H1 (cell line): ENCODE measurements at places on chromosomes 3 and 15.
A peak's percentile ranks its signal among the peaks of the same experiment; 100 is the strongest.

DNA sequence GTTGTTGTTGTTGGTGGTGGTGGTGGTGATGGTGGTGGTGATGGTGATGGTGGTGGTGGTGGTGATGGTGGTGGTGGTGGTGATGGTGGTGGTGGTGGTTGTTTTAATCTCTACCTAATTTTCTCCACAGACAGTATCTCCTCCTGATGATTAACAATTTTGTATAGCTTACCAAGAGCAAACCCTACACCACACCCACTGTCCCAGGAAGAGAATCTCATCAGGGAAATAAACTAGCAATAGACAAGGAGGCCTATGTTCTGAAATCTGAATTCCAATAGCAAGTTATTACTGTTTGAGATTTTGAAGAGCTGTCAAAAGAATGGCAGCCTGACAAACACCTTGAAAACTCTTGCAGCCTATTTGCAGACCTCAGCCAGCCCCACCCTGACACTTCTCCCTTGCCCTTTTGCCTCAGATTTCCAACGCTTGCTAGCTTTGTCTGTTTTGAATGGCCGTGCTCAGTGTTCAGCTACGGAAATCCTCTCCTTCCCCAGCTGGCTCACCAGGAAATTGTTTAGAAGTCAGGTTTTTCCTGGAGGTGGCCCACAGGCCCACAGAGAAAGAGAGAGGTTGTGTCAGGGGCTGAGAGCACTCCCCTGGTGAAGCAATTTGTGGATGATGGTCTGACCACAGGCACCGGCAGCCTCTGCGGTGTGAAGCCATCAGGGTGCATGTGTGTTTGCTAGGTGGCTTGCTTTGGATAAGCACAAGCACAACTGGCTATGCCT is 101.6 kb downstream of the MAGI1 start:
- H3K27ac ChIP-seq: 0 out of 2 replicates have a peak overlapping the region, but pooled peaks have one; percentile 26
- H3K36me3 ChIP-seq: no peaks in the 10 kb centered on the region
- H3K4me3 ChIP-seq: no peak overlapping the region

GRCh38 chr3:135694142-135694541 is 271.4 kb upstream of the PPP2R3A start:
- H3K27me3 ChIP-seq: no peaks in the 10 kb centered on the region
- no peaks in the 10 kb centered on the region for H3K36me3 ChIP-seq
- no peak overlapping the region for H3K27ac ChIP-seq
- no peak overlapping the region for H3K4me3 ChIP-seq

DNA sequence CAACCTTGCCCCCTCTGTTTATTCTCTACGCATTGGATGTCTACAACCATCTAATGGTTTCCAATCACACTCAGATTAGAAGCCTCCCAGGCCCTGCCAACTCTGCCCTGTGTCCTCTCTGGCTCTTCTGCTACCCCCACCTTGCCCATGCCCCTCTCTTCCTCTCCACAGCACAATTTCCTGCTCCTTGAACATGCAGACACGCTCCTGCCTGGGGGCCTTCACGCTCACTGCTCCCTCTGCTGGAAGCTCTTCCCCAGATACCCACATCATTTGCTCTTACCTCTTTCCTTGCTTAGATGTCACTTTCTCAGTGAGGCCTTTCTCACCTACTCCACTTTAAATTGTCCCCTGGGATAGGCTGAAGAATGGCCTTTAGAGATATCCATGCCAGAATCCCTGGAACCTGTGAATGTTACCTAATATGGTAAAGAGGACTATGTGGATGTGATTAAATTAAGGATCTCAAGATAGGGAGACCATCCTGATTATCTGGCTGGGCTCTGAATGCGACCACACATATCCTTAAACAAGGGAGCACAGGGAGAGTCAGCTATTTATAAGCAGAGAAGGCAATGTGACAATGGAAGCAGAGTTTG is 9.9 kb downstream of the KY start:
- H3K27me3 ChIP-seq: peaks cover 4% of the 10 kb centered on the region; the same call in 1 of the 2 replicates
- no peak overlapping the region for H3K4me3 ChIP-seq
- no peak for DNase-seq
- H3K4me1 ChIP-seq: no peaks in the 10 kb centered on the region

DNA sequence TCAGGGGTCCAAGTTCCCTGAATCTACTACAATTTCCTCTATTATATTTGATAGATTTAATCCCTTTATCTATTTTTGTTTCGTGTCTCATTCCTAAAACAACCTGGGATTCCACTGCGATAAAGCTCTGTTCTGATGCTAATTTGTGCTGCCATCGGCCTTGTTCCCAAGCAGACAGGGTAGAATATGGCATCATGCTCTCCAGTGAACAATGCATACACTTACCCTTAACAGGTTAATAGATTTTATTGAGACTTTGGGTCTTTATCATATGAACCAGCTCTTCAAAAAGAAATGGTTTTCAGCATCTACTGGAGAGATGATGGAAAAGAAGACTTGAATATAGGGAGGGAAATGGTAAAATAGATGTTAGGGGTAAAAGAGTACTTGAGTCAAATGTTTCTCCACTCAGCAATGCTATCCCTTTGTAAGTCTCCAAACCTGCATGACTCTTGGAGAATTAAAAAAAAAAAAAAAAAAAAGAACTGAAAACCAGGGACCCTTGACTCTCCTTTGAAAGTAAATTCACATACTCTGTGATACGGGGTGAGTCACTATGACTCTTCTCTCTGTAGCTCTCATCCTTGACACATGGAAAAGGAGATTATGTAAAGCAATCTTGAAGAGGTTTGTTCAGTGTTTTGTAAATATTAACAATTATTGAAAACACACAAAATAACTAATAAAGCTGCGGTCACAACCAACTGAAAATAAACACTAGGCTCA is 268.8 kb downstream of the ZBTB20 start:
- no peak overlapping the region for H3K27ac ChIP-seq
- no peaks in the 10 kb centered on the region for H3K27me3 ChIP-seq
- H3K4me1 ChIP-seq: peaks cover 2% of the 10 kb centered on the region; the same call in 1 of the 2 replicates
- no peaks in the 10 kb centered on the region for H3K36me3 ChIP-seq
- no peak overlapping the region for H3K4me3 ChIP-seq

GRCh38 chr3:107522510-107523288 is at the start of gene BBX:
Gene BBX (plus strand): TSS chr3:107522962. CDS start chr3:107710461, 187,499 bp downstream.
- H3K4me3 ChIP-seq: peak within 1 kb of the TSS; percentile 99

DNA sequence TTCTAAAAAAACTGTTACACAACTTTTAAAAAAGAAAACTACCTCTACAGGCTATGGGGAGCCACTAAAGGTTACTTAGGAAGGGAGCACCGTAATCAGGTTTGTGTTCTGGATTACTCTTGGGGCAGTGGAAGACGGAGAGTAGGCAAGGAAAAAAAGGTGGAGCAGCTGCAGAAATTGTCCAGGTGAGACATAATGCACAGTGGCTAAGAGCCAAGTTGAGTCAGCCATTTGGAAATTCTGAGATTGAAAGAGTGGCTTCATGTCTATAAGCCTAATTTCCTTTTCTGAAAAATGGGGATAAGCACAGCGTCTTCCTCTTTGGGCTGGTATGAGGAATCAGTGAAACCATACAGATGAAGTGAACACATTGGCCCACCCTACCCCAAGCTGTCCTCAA is 195.2 kb downstream of the CADPS start:
- DNase-seq: no peak
- H3K4me1 ChIP-seq: peaks cover 10% of the 10 kb centered on the region
- H3K27me3 ChIP-seq: no peaks in the 10 kb centered on the region
- H3K27ac ChIP-seq: no peak overlapping the region

- H3K4me3 ChIP-seq: no peak overlapping the region
- H3K4me1 ChIP-seq: no peaks in the 10 kb centered on the region
- H3K27me3 ChIP-seq: no peaks in the 10 kb centered on the region
- DNase-seq: no peak
These were observed 203.8 kb downstream of the RORA start for GRCh38 chr15:61025308-61025707.

DNA sequence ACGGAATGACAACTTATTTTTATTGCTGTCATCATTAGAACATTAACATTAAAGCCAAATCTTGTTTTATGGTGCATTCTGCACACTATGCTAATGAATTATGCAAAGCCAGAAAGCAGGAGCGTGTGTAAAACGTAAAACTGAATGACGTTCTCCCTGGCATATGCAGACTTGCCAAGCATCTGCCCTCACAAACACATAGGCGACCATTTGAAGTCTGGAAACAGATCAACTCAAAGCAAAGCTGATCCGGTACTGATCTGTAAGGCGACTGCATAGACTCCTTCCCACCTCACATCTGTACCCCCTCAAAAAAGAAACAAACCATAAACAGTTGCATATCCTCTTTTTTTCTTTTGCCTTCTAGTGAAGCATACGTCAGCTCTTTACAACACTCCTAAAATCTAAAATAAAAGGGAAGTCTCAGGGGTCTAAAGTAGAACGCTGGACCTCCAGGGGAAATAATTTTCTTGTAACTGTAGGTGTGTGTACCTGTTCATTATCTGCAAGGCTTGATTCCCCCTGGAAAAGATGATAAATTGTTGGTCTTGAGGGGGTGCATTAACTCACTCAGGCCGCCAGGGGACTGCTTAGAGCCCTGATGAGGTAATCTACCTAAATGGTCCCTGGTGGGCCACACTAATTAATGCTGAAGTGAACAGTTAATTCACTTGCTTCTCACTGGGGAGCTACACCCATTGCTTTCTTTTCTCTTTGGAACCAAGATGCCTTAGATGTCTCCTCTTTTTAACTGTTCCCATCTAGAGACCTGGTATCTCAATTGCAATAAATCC is 231.4 kb downstream of the CDIN1 start:
- no peaks in the 10 kb centered on the region for H3K4me1 ChIP-seq
- no peak overlapping the region for H3K27ac ChIP-seq
- DNase-seq: no peak
- no peak overlapping the region for H3K4me3 ChIP-seq
- H3K27me3 ChIP-seq: no peaks in the 10 kb centered on the region

- H3K4me1 ChIP-seq: 0 out of 2 replicates have a peak, but pooled peaks cover 2% of the 10 kb centered on the region
- H3K27ac ChIP-seq: no peak overlapping the region
- no peak overlapping the region for H3K4me3 ChIP-seq
- H3K27me3 ChIP-seq: no peaks in the 10 kb centered on the region
- H3K36me3 ChIP-seq: peaks cover 34% of the 10 kb centered on the region
These were observed 51.0 kb upstream of the MYZAP start for GRCh38 chr15:57540736-57541135.

- H3K27me3 ChIP-seq: no peaks in the 10 kb centered on the region
- H3K4me1 ChIP-seq: peaks cover 4% of the 10 kb centered on the region
- peak overlapping the region; percentile 74 for H3K4me3 ChIP-seq
- H3K36me3 ChIP-seq: 0 out of 2 replicates have a peak, but pooled peaks cover 2% of the 10 kb centered on the region
- DNase-seq: no peak
These were observed 1.1 kb upstream of the KPNA4 start for GRCh38 chr3:160566499-160566898.

GRCh38 chr15:29825227-29825626 is 3.0 kb upstream of the TJP1 start:
- H3K27me3 ChIP-seq: peaks cover 3% of the 10 kb centered on the region
- no peak overlapping the region for H3K4me3 ChIP-seq
- no peak overlapping the region for H3K27ac ChIP-seq
- DNase-seq: no peak

DNA sequence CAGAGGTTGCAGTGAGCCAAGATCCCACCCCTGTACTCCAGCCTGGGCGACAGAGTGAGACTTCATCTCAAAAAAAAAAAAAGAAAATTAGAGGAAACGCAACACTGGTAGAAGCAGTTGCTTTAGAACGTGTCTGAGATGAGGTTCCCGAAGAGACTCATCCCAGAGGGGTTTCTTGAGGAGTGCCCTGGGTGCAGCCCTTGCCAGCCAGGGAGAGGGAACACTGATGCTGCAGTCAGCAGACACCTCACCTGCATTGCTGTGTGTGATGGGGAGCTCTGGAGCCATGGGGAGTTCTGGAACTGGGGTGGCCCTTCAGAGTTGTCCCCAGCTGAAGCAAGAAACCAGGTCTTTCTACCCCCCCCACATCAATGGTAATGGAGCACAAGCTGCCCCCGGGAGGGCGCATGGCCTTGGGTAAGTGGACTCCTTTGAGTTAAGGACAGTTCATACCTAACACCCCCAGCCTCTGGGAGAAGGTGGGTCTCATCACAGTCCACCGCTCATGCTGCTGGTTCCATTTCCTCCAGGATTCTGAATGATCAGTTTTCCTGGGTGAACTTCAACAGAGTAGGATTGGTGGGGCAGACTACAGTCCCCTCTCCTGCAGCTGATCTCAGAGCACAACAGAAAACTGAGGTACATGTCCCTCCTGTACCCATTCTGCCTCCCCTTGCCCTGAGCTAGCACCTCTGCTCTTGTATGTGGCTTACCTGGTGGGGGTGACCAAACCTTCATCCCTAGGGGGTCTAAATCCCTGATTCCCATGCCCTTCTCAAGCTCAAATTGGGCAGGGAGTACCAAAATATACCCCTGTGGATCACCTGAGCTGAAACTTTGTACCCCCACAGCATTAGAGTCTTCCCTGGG is 18.7 kb upstream of the LRRC2 start:
- no peak overlapping the region for H3K4me3 ChIP-seq
- H3K27me3 ChIP-seq: no peaks in the 10 kb centered on the region
- peaks cover 4% of the 10 kb centered on the region for H3K4me1 ChIP-seq
- no peak overlapping the region for H3K27ac ChIP-seq

DNA sequence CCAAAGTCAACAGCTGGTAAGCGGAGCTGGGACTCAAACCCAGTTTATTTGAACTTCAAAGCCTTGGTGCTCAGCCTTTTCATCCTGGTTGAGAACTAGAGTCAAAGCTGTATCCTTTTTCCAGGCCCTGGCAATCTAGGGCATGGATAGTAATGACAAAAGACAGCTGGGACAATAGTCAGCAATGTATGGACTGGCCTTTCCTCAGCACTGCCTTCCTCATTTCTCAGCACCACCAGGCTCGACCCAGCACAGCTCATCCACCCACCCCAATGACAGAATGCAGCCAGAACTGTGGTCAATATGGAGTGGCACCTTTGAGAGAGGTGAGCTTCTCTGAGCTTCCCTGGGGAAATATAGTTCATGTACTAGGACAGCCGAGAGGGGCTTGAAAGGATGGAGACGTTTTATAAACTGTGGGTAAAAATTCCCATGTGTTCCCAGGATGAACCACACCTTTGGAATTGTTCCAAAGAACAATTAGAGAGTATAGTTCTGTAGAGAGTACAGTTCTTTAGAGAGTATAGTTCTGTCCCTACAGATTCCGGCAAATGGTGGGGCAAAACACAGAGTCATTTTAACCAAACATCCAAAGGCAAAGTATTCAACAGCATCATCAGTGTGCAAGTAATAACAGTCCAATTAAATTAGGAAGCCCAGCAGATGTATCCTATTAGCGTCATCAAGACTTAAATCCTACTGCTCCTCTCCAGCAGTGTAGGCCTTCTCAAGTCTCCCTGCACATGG is 30.2 kb upstream of the IREB2 start:
- H3K36me3 ChIP-seq: no peaks in the 10 kb centered on the region
- H3K27ac ChIP-seq: no peak overlapping the region
- no peak for DNase-seq
- peaks cover 6% of the 10 kb centered on the region for H3K4me1 ChIP-seq
- no peak overlapping the region for H3K4me3 ChIP-seq

- no peaks in the 10 kb centered on the region for H3K4me1 ChIP-seq
- H3K4me3 ChIP-seq: no peak overlapping the region
- no peaks in the 10 kb centered on the region for H3K27me3 ChIP-seq
- no peak for DNase-seq
- no peak overlapping the region for H3K27ac ChIP-seq
These were observed 34.5 kb downstream of the RAB27A start for GRCh38 chr15:55254916-55255679.

- no peak for DNase-seq
- peaks cover 15% of the 10 kb centered on the region; the same call in 1 of the 2 replicates for H3K4me1 ChIP-seq
- H3K27ac ChIP-seq: no peak overlapping the region
- no peak overlapping the region for H3K4me3 ChIP-seq
These were observed 17.1 kb downstream of the CTNNB1 start for GRCh38 chr3:41216422-41216821.
